Activated CD4-positive, alpha-beta T cell treated with anti-CD3 and anti-CD28 coated beads for 1 hour (primary cell): ENCODE measurements at places on chromosomes 6 and 20.

DNA sequence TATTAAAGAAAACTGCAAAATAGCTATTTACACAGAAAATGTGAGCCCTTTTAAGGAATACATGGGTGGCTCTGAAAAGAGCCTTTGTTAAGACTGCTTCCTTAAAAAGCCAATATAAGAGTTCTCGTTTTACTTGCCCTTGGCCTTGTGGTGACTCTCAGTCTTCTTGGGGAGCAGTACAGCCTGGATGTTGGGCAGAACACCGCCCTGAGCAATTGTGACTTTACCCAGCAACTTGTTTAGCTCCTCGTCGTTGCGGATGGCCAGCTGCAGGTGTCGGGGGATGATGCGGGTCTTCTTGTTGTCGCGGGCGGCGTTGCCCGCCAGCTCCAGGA, 111.5 kb downstream of the HFE start:
- no peak for DNase-seq

DNA sequence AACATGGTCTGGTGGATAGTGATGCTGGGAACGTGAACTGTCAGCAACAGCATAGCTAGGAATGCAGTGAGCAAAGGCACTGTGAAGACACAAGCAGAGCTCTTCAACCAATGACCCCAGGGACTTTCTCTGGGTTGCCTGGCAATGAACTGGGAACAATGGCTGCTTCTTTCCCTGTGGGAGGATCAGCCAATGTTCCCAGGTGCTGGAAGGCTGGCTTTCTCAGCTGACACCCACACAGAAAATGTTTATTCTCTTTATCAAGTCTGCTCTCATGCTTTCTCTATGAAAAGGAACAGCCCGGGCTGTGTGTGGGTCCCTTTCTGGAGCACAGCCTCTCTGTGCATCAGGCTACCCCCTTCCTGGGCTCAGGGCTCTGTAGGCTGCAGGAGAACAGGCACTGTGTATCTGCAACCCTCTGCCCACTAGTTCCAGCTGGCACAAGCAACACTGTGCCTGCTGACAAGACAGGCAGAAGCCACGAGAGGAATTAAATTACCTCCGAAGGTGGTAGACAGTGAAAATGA, 54.2 kb downstream of the HFE start:
- DNase-seq, result no peak

DNA sequence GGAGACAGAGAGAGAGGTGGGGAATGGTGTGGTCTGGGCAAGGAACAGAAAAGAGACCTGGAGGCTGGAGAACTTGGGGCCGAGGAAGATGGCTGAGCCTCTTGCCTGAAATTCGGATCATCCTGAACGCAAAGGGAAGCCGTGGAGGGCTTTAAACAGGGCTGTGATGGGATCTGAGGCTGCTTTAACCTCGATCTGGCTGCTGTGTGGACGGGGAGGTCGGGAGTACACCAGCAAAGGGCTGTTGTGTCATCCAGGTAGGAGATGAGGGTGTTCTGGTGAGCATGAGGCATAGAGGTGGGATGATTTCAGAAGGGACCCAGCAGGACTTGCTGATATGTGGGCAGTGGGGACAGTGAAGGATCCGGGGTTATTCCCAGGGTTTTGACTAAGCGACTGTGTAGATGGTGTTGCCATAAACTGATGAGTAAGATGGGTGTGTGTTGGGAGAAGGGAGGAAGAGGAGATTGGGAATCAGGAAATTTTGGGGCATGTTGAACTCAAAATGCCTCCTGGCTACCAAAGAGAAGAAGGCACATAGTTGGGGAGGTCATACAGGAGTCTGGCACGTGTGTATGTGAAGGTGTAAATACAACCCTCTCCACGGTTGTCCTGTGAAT, 158.5 kb downstream of the NFATC2 start:
- no peak for DNase-seq

GRCh38 chr6:150634176-150634963, 34.7 kb downstream of the PLEKHG1 start:
- no peak for DNase-seq

DNA sequence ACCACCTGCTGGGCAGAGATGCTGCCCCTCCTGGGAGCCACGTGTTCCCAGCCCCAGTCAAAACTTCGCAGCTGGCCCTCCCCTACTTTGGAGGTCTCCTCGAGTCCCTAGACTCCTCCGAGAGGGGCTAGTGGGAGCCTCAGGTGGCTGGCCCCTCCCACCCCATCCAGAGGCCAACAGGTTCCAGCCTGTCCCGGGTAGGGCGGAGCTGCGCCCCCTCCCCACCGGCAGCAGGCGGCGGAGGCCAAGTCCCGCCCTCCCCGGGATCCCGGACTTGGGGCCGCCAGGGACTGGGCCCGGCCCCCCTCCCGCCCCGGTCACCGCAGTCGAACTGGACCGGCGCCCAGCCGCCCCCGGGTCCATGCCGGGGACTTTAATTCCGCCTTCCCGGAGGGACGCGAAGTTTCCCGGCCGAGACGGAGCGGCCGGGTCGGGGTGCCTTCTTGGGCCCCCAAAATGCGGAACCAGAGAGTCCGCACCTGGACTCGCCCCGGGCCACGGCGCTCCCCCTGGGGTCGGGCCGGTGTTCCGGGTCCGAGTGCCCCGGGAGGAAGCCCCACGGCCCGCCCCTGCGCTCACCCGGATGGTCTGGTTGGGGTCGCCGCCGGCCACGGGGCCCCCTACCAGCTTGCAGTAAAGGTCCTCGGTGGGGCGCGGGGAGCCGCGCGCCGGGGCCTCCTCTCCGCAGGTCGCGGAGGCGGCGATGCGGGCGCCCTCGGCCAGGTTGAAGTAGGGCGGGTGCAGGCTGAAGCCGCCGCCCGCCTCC, 559 bp downstream of the LAMA5 start:
- no peak for DNase-seq

- DNase-seq, result no peak
Measured at GRCh38 chr6:148044921-148045320, 297.7 kb upstream of the SASH1 start.

- no peak for DNase-seq
Measured at GRCh38 chr20:49187330-49187850, 744 bp downstream of the STAU1 start.

- DNase-seq, result no peak
Measured at GRCh38 chr6:43950051-43950605, 177.1 kb downstream of the MRPL14 start.

DNA sequence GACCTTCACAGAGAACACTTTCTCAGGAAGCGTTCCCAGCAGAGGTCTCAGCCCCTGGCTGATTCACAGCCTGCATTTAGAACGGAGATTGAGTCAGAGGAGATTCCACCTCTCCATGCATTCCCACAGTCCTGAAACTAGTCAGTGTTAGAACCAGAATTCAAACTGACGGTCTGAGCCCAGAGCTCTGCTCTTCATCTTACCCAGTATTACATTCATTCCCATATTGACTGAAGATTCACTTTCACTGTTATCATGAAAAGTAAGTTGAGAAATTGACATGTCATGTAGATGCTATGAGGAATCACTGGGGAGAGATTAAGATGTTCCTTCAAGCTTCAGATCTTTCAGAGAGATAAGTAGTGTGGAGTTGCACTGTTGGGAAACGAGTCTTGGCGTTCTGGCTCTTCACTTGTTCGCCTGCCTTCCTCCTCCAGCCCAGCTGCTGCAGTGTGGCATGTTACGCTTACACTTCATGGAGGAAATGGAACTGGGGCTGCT, 28.3 kb downstream of the MAS1 start:
- no peak for DNase-seq
